Stimulated activated CD4-positive, alpha-beta T cell treated with anti-CD3 and anti-CD28 coated beads, Interleukin-1b, Interleukin-23, amount 100 ng/mL, for 24 hours (primary cell): ENCODE measurements at places on chromosomes 11 and 22.

DNA sequence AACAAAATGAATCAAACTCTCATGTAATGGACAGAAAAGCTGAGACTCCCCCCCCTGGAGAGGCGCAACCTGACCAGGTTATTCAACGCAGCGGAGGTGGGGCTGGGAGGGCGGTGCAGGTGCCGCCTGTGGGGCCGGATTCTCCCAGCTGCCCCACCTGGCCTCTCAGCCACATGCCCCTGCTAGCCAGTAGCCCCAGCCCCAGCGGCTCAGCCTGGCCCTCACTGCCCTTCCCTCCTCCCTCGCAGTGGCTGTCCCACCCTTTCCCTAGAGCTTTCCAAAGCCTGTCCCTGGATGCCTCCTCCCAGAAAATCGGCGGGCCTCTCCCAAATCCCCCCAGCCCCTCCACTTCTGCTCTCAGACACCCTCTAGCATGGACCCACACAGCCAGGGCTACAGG lies 31.2 kb upstream of the RASD2 start:
- no peak for DNase-seq

GRCh38 chr11:1054143-1055108 lies 17.9 kb upstream of the MUC6 start:
- DNase-seq: no peak

- DNase-seq: no peak
Measured at GRCh38 chr11:64856382-64857227, 12.2 kb upstream of the CDC42BPG start.

DNA sequence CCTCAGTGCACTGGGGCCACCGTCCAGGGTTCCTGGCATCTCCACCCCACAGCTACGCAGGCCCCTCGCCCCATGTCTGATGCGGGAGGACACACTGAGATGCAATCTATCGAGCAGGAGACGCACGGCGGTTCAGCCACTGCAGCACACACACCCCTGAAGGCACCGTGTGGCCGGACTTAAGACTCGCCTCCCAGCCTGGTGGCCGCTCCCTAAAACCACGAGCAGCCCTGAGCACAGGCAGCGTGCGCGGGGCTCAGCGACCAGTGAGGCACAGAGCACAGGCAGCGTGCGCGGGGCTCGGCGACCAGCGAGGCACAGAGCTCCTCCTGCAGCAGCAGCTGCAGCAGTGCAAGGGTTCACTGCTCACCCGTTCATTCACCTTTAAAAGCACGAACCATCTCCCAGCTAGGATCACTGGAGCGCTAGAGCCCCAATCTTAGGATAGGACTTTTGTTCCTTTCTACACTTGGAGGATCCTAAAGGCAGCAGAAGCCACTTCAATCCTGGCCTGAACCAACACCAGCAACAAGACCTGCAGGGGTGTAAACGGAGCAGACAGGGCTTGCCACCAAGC lies 31.4 kb downstream of the TOLLIP start:
- DNase-seq: no peak

DNA sequence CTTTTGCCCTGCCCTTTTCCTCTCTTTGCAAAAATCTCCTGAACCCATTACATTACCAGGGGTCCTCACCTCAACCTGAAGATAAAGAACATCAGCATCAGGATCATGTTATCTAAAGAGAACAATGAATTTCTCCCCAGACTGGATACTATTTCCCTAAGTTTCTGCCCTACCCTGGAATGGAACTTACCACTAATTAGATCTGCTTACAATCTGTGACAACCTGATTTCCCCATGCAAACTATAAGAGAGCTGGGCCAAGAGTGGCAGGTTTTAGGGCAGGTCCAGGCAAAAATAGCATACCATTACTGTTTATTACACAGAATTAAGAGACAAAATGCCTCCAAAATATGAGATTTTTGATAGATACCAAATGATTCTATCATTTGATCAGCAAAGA lies 58.0 kb upstream of the GDPD4 start:
- no peak for DNase-seq

DNA sequence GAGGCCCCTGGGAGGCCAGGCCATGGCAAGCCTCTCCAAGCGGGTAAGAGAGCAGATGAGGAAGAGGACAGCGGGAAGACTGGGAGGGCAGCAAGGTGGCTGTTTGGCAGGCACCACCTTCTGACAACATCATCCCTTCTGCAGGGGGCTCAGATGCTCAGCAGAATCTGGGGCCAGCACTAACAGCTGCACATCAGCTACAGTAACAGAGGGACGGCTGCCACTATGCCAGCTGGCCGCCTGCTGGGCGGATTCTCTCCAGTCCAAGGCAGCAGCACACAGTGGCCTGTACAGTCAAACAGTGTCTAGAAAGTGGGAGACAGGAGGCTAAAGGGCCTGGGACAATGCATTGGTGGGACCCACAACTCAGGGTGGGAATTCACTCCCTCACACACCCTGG lies 10.7 kb upstream of the TXN2 start:
- no peak for DNase-seq

DNA sequence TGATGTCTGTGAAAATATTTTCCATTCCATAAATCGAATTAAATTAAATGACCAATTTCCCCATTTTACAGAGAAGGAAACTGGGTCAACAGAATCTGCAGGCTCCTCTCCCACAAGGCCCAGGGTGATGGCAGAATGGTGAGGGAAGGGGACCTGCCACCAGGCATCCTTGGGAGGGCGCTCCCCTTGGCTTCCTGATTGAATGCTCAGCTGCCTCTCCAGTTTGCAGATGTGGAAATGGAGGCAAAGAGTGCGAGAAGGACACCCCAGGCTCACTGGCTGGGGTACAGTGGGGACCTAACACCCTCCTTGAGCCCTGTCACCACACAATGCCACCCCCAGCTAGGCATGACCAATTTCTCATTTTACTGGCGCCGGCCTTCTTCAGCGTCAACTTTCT lies 28.5 kb upstream of the CSNK1E start:
- DNase-seq: no peak

DNA sequence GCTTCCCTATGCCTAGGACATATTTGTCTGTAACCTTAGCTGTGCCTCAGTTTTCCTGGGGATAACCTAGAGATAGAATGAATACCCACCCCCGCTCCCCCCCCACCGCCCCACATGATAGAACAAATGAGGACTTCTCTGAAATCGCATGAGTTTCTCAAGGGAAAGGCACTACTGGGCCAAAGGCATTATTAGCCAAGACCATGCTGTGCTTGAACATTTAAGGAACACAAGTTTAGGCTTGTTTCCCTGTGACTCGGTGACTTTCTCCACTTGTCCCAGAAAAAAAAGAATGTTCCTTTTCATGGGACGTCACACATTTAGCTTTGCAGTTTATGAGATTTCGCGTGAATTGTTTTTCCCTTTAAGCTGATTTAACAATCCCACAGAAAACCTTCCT lies 51.4 kb upstream of the CRTAM start:
- DNase-seq: no peak

- no peak for DNase-seq
Measured at GRCh38 chr11:129316781-129317180, 58.9 kb upstream of the BARX2 start.

DNA sequence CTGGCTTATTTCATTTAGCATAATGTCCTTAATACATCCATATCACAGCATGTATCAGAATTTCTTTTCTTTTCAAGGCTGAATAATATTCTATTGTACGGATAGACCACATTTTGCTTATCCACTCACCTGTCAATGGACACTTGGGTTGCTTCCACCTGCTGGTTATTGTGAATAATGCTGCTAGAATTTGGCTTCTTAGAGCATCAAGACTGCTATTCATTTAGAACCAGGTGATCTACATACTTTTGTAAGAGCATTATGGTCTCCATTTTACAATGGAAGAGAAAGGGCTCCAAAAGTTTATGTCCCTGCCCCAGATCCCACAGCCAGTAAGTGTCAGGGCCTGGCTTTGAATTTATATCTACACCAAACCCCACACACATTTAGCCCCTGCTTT lies 100.7 kb upstream of the CD82 start:
- DNase-seq: no peak

GRCh38 chr11:16986434-16987204 lies 27.6 kb downstream of the PLEKHA7 start:
- DNase-seq: peak; percentile 25

DNA sequence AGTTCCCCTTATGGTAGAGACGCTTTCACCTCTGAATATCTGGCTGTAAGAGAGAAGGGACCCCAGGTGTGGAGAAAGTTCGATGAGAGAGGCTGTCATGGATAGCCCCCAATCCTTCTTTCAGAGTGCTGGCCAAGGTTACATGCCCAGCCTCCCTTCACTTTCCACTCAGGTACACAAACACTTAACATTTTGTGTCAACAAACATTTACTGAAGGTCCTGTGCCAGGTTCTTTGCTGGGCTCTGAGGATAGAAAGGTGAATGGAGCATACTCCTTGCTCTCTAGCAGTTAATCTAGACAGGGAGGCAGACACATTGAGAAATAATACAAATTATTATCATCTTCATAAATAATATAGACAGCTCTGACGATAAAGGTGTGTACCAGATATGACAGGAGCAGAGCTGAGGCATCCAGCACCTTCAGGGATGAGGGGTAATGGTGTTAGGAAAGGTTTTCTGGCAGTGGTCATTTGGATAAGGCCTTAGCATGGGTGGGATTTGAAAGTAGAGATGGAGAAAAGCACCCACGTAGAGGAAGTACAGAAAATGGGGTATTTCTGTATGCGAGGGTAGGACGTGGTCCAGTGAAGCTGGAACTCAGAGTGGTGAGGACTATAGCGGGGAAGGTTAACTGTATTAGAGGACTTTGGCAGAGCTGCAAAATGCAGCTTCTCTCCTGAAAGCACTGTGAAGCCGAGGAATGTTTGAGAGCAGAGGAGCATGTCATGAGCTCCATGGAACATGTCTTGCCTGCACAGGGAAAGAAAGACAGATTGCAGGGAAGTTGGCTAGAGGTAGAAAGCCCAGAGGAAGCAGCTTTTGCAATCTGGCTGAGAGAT lies 19.6 kb downstream of the PPFIBP2 start:
- DNase-seq: no peak

DNA sequence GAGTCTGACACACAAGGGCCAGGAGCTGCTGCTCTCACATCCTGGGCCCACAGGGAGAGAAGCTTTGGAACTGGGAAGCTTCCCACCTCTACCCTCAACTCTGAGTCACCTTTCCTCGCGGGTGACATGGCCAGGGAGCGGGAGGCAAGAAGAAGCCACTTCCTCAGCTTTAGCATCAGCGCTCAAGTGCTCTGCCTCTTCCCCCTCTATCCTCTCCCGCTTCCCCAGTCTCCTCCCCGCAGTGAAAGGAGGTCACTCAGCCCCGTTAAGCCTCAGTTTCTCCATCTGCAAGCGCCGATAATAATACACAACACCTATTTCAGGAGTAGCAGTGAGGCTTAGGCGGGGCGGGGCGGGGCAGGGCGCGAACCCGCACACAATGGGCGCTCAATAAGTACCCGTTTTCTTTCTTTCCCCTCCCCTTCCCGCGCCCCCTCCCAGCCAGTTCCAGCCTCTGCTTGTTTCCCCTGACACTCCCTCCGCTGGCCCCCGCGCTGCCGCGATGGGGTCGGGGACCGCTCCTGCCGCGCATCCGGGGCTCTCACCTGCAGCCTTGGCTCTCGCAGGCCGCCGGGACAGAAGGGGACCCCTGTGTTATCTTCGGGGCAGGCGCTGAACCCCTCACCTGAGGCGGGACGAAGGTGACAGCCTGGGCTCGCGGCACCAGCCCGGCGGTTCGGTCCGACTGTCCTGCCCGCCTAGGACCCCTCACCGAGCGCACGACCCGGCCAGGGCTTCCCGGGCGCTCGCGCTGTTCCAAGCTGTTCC lies 892 bp downstream of the GDPD5 start:
- DNase-seq: no peak

DNA sequence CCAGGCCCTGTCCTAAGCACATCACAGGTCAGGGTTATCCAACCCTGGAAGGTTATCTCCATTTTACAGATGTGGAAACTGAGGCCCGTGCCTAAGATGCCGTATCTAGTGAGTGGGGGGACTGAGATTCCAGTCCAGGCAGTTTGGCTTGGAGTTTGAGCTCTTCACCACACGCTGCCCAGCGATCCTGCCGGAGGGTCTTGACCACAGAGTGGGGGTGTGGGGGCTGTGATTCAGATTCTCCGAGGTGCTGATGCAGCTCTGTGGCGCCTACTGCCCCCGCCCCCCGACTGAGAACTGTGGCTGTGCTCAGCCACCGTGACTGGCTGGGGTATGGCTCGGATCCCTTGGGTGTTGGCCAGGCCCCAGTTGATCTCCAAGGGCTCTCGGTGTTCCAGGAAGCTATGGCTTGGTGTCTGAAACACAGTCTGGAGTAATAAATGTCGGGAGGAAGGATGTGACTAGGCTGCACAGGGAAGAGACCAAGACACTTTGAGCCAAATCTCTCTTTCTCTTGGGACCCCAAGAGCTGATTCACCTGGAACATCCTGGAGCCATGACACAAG lies 60.6 kb upstream of the RASD2 start:
- DNase-seq: no peak

GRCh38 chr11:8566613-8567210 lies 27.3 kb downstream of the STK33 start:
- DNase-seq: no peak

GRCh38 chr11:65488273-65489034 lies 10.4 kb upstream of the MALAT1 start:
- DNase-seq: no peak

DNA sequence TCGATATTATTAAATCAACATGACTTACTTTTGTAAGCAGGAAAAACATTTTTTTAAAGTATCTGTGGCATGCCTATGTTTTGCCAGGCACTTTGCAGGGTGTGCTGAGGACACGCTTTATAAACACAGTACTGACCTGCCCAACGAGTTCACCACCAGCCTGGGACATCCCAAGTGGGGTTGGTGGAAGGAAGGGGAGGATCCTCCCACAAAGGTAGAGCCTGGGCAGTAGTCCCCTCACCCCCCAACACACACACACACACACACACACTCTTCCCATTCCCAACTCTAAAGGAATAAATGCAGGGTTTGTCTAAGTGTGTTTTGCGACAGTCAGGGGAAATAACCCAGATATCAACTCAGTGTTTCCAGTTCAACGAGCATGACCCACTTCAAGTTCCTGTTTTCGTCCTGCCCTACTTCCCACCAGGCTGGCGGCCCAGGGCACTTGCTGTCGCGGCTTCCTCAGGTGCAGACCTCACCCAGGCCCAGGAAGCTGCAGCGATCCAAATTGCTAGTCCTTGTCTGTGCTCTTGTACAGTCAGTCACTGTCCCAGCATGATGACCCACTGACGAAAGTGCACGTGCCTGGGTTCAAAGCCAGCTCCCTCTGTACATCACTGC lies 3.1 kb downstream of the CERK start:
- DNase-seq: peak; percentile 26

DNA sequence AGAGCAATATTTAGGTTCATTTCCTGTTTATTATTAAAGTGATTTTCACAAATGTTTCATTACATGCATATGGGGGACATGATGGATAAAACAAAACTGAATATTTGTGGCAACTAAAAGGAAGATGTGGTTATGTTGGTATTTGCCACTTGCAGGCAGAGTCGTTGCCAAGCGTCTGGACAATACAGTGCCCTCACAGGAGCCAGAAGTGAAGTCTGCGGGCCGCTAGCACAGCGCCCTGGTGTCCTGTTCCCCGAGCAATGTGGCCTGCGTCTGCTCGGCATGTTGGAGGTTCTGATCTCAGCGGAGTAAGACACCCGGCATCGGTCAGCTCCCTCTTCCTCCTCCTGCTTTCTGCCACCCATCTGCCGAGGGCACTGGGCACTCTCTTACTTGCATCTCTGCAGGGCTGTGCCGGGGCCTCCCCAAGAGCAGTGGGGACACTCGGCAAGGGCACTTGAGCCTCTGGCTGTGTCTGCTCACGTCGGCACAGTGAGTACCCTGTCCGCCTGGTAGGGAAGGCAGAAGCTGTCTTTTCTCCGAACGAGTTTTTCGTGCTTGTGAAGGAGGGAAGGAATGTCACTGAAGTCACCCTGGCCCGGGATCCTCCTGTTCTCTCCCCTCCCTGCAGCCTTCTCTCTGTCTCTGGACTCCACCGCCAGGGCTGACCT lies 10.5 kb upstream of the TTLL12 start:
- DNase-seq: no peak

- DNase-seq: no peak
Measured at GRCh38 chr22:36725366-36726006, 21.9 kb upstream of the CACNG2 start.
